ENCODE measurements at places on chromosomes 13 and 19. TPM values are rescaled to one million over a fixed set of nuclear protein-coding genes. Genes with fewer than 3 reads are reported as not detected.

GPC6 gene
- total RNA-seq, result 2.2 TPM

- no peaks in the 10 kb centered on the region for H3K36me3 ChIP-seq
- no peaks in the 10 kb centered on the region for H3K27me3 ChIP-seq
- H3K4me3 ChIP-seq, result peak overlapping the region; percentile 98
- H3K4me1 ChIP-seq, result peaks cover 6% of the 10 kb centered on the region
- DNase-seq, result no peak
- H3K27ac ChIP-seq, result peak overlapping the region; percentile 95
Observed at GRCh38 chr19:5789886-5790558, 941 bp downstream of the DUS3L start.

GRCh38 chr13:51202477-51203046 is 19.6 kb upstream of the FAM124A start:
- no peaks in the 10 kb centered on the region for H3K36me3 ChIP-seq
- H3K27ac ChIP-seq, result no peak overlapping the region
- H3K27me3 ChIP-seq, result no peaks in the 10 kb centered on the region
- no peak for DNase-seq

DNA sequence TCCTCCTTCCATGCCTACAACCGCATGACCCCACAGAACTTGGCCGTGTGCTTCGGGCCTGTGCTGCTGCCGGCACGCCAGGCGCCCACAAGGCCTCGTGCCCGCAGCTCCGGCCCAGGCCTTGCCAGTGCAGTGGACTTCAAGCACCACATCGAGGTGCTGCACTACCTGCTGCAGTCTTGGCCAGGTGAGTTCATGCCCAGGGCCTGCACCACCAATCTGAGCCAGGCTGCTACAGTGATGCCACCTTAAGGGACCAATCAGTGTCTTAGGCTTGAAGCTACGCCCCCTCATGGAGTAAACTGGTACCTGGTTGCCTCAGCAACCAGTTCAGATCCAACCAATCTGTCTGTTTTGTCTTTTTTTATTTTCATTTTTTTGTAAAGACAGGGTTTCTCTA is 5.2 kb downstream of the SYDE1 start:
- no peaks in the 10 kb centered on the region for H3K27me3 ChIP-seq
- no peak overlapping the region for H3K27ac ChIP-seq
- H3K36me3 ChIP-seq, result no peaks in the 10 kb centered on the region
- H3K4me1 ChIP-seq, result peaks cover 16% of the 10 kb centered on the region
- no peak overlapping the region for H3K4me3 ChIP-seq
- DNase-seq, result no peak

- H3K36me3 ChIP-seq, result no peaks in the 10 kb centered on the region
- H3K4me1 ChIP-seq, result no peaks in the 10 kb centered on the region
- H3K27me3 ChIP-seq, result no peaks in the 10 kb centered on the region
Observed at GRCh38 chr13:76860706-76861105, 25.5 kb downstream of the KCTD12 start.

GRCh38 chr19:40954573-40954972 is 36.5 kb upstream of the CYP2B6 start:
- no peak overlapping the region for H3K27ac ChIP-seq
- H3K27me3 ChIP-seq, result no peaks in the 10 kb centered on the region
- H3K36me3 ChIP-seq, result no peaks in the 10 kb centered on the region
- no peak overlapping the region for H3K4me3 ChIP-seq

- H3K36me3 ChIP-seq, result no peaks in the 10 kb centered on the region
- H3K27me3 ChIP-seq, result no peaks in the 10 kb centered on the region
- H3K27ac ChIP-seq, result no peak overlapping the region
- H3K4me3 ChIP-seq, result no peak overlapping the region
- no peak for DNase-seq
Observed at GRCh38 chr13:110438776-110439175, 122.7 kb downstream of the RAB20 start.
